ENCODE measurements at places on chromosomes 11 and 22.

DNA sequence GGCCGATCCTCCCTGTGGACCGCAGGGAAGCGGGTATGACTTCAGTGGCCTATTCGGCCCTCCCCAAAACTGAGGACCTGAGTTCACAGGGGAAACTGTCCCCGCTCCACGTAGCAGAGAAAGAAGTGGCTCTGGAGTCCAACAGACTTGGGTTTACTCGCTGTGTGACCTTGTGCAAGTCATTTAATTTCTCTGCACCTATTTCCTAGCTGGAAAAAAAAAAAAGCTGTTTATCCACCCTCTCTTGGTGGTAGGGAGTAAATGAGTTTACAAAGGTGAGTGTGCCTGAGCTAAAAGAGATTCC is 2.2 kb downstream of the SPON1 start:
- DNase-seq, result no peak

DNA sequence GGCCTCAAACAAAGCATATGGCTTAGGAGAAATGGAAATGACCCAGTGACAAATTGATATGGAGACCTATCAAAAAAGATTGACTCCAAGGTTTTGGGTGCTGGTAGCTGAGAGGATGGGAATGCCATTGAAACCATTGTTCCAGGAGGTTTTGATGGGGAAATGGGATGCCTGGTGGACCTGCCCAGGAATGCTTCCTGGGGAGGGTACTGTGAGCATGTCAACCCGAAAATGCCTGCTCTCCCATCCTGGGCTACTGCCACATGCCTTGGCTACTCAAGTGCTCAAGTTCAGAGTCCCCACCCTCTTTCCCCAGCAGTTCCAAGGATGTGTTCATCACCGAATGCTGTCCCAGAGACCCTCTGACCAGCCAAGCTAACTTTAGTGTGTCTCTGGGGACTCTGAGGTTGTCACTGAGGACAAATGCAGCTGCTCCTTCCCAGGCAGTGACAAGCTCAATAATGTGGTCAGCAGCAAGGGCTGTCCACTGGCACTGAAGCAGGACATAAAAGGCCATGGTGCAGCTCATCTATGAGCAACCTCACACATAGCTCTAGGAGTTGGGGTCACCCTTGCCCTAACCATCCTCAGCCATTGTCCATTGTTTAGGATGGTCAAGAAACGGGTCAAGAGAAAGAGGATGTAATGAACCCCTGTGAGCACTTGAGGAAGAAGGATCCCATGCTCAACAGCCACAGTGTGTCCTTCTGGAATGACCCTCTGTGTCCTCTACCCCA is 83.7 kb downstream of the TRIM29 start:
- no peak for DNase-seq

- DNase-seq, result no peak
Measured at GRCh38 chr22:29803190-29803589, 34.9 kb downstream of the ASCC2 start.

GRCh38 chr11:78205256-78205655 is 16.5 kb downstream of the USP35 start:
- no peak for DNase-seq

- DNase-seq, result no peak
Measured at GRCh38 chr11:33859306-33859705, 32.6 kb downstream of the LMO2 start.

GRCh38 chr22:43483266-43483665 is 71.5 kb downstream of the MPPED1 start:
- no peak for DNase-seq

- no peak for DNase-seq
Measured at GRCh38 chr11:12259956-12260355, 117.4 kb upstream of the PARVA start.

GRCh38 chr11:133928628-133929059 is 28.1 kb downstream of the IGSF9B start:
- no peak for DNase-seq

- DNase-seq, result no peak
Measured at GRCh38 chr11:45489281-45489905, 176.0 kb downstream of the CHST1 start.

DNA sequence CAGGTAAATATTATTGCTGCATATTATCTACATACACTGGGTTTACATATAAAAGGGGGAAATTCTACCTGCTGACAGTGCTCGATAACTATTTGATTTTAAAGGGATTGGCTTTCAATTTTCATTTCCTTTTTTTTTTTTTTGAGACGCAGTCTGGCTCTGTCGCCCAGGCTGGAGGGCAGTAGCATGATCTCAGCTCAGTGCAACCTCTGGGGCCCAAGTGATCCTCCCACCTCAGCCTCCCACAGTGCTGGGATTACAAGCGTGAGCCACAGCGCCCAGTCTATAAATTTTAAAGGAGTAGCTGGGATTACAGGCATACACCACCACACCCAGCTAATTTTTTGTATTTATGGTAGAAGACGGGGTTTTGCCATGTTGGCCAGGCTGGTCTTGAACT is 3.2 kb upstream of the PCF11 start:
- no peak for DNase-seq

DNA sequence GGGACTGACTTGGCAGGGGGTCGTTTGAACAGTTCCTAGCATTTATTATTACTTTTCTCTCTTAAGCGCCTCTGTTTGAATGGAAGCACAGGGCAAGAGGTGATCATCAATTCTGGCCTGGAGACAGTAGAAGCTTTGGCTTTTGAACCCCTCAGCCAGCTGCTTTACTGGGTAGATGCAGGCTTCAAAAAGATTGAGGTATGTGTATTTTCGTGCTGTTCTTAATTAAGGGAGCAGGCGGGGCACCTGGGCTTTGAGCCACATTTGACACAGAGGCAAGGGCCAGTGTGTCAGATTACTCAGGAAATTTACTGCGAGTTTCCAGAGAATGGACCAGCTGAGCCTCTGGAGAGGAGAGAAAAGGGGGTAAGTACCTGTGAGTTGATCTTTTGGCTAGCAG is 102.4 kb upstream of the SORL1-AS1 start:
- no peak for DNase-seq

DNA sequence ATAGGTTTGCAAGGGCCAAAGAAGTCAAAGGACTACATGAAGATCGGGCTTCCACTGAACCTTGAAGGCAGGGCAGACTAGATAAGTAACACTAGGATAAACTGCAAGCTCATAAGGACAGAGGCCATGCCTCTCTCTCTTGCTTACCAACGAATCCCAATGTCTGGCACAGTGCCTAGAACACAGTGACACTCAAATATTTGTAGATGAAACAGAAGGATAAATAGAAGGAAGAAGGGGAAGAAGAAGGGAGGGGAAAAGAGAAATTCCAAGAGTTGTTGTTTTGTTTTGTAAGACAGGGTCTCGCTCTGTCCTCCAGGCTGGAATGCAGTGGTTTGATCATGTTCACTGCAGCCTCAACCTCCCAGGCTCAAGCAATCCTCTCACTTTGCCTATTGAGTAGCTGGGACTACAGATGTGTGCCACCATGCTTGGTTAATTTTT is 26.9 kb downstream of the SIK3 start:
- no peak for DNase-seq

DNA sequence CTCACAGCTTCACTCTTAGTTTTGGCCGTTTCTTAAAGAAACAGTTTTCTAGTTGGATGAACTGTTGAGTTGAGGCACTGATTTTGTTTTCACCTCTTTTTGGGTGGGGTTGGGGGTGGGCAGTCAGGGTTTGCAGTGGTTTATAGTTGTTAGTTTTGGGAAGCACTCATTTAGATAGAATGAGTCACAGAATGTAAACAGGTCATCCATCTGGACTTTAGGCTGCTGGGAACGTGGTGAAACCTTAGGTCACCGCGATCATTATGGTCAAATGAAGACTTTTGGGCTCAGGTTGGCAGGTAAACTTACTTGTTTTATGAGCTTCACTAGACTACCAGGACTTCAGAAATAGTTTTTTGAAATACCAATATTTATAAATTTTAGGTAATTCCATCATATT is 48.4 kb downstream of the CSTPP1 start:
- DNase-seq, result no peak

DNA sequence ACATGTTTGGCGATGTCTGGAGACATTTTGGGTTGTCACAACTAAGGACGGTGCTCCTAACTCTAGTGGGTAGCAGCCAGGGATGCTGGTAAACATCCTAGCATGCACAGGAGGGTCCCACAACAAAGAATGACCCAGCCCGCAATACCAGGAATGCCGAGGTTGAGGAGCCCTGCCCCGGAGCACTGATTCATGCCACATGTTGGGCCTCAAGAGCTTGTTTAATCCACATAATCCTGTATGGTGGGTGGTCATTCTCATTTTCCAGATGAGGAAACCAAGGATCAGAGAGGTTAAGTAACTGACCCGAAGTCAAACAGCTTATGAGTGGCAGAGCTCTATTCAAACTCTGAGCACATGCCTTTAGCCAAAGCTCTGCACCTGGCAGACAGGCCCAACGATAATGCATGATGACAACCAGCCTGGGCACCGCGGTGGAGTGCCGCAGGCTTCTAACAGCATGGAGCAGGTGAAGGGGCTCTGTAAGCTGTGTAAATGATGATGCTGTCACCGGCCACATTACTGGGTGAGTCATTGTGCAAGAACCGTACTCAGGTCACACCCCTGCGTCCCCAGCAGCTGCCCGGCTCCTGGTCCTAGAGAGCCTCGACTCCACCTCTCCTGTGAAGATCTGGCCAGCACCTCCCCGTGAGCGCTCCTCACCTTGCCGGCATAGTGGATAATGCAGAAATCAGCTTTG is 58.6 kb downstream of the APOL1 start:
- DNase-seq, result no peak

GRCh38 chr11:120599816-120600420 is 88.4 kb downstream of the GRIK4 start:
- no peak for DNase-seq

GRCh38 chr22:33315954-33316353 is 257.8 kb upstream of the SYN3 start:
- DNase-seq, result no peak

GRCh38 chr11:89608234-89608966 is 101.7 kb upstream of the TRIM77 start:
- DNase-seq, result no peak
